T-helper 9 cell (primary cell): ENCODE measurements at places on chromosomes 2 and 18.

DNA sequence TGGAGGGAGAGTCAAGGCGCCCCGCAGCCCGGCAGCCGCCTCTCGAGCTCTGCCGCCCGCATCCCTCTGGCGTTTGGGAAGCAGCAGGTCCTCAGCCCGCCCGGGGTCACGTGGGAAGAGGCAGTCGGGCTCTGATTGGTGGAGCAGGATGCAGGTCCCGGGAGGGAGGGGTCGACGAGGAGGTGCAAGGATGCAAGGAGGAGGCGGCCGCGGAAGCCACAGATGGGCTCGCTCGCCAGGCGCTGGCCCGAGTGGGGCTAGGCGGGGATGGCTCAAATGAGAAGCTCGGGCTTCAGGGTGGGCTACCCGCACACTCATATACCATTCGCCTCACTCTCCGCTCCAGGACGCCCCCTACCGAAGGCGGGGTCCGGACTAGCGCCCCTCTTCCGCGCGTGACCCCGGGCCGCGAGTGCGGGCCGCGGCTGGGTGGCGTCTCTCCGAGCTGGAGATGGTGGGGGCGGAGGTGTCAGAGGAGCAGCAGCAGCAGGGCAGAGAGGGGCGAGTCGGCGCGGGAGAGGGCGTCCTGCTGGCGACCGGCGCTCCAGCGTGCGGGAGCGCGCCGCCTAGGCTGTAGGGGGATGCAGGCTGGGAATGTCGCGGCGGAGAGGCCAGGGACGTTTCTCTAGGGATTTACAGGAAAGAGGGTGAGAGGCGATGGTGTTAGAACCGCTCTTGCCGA lies at the start of gene TMEFF2:
TMEFF2 (minus strand) TSS at position 68 of the 682 bp plus-strand sequence. CDS start 409 bp downstream, outside the sequence.
- peak; percentile 4 for DNase-seq

DNA sequence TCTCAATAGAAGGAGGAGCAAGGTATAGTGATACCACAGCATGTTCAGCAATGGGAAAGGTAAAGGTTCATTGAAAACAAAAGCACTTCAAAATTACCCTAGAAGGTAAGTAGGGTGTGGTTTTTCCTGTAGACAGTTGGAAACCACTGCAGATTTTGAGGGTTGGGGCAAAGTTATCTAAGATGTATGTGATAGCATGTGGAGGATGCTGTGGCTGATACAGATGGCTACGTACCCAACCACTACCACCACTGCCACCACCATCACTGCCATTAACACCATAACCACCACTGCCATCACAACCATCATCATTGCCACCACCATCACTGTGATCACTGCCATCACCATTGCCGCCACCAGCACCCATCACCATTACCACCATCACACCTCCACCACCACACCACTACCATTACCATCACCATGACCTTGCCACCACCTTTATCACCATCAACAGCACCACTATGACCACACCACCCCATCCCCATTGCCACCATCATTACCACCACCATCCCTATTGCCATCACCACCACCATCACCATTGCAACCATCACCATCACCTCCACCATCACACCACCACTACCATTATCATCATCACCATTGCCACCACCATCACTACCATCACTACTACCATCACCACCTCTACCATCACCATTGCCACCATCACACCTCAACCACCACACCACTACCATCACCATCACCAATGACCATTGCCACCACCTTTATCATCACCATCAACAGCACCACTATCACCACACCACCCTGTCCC lies 3.7 kb downstream of the TMSB10 start:
- no peak for DNase-seq

DNA sequence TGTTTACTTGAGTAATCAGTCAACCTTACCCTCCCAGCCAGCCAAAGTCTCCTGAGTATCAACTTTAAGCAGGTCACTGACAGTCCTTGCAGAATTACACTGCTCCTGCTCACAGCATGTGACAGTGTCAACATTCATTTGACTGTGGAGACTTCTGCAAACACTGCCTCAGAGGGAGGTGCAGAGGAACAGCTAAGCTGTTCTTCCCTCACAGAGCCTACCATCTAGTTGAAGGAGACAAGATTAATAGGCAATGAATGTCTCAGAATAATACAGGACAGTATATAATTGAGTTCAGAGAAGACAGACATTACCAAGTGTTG lies 11.9 kb downstream of the SLC14A2 start:
- DNase-seq: no peak

DNA sequence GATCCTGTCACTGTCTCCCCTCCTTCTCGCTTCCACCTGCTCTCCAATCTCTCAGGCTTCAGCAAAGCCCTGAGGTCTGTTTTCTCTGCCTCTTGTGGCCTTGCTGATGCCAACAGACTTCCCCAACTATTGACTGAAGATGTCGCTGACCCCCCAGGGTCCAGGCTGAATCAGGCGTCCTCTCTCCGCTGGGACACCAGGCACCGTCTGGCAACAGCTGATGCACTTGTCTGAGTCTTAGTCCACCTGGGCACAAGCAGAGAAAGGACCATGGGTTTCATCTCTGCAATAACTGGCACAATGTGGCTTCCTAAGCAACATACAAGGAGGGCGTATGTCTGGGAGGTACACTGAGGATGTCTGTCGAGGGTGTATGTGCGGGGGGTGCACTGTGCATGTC lies 248.7 kb upstream of the MYT1L start:
- DNase-seq: no peak

- no peak for DNase-seq
Observed at GRCh38 chr2:160582490-160583145, 89.0 kb upstream of the RBMS1 start.

GRCh38 chr18:37560003-37560402 lies 5.6 kb downstream of the CELF4 start:
- no peak for DNase-seq

DNA sequence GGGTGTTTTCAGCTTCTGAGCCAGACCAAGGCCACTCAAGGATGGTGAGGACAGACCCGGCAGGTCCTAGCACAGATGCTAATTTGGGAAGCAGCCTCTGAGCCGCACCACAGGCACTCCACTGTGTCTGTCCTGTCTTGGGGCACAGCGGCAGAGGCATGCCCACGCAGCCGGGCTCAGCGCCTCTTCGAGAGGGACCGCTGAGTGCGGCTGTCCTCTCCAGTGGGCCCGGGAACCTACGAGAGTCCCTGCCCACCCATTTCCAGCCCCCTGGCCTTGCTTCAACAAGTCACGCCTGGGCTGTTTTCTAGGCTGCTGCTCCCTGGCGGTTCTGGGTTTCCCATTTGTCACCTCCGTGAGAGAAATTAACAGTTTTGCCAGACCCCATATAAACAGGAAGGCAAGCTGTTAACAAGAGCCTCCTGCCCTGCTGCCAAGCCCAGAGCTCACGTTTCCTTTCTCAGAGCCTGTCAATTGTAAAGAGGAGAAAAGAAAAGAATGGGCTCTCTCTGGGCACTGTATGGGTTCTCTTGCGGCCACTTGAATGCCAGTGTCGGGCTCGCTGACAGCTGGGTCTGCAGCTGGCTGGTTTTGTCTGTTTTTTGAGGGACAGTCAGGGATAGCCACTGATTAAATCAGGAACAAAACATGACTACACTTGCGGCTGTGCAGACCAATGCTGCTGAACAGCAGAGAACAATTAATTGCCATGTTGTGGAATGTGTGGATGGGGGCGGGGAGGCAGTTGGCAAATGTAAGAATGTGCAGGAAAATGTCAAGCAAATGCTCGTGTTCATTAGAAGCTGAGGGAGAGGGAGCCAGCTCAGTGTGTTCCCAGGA lies 30.6 kb downstream of the TMEM17 start:
- no peak for DNase-seq

DNA sequence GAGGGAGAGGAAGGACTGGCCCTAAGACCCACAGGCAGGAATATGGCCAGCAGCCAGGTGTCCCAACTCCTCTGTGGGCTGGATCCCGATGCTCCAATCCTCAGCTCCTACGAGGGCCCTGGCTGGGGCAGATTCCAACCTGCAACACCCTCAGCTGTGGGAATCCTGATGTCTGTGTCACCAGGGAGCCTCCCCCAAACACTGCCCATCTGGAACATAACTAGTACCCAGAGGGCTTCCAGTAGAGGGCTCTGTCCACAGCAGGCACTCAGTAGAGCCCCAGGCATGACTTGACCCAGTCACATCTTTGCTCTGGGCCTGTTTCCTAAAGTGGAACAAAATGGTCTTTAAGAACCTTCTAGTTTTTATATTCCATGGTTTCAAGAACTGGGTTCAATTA lies 20.6 kb upstream of the LOXHD1 start:
- DNase-seq: no peak

DNA sequence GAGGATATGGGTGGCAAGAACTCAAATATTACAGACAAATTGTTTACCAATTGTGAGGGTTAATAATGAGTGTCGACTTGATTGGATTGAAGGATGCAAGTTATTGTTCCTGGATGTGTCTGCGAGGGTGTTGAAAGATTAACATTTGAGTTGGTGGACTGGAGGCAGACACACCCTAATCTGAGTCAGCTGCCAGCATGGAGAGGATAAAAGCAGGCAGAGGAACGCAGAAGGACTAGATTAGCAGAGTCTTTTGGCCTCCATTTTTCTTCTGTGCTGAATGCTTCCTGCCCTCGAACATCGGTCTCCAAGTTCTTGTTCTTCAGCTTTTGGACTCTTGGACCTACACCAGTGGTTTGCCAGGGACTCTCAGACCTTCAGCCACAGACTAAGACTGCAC lies 1503.7 kb downstream of the LRP1B start:
- no peak for DNase-seq

DNA sequence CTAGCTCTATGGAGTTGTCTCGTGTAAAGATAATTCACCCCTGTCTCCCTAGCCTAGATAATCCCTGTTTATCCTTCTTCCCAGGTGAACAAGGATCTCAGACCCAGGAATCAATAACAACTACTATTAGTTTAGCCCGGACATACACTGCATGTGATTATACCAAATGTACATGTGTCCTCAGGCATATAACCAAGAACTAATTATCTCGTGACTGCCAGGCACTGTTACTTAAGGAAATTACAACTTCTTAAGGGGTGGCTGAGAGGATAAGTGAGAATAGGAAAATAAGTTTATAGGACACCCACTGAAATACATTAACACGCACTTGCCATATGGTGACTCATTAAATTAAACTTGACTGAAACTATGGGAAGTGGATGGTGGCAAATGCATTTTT lies 126.6 kb downstream of the CNTNAP5 start:
- no peak for DNase-seq

DNA sequence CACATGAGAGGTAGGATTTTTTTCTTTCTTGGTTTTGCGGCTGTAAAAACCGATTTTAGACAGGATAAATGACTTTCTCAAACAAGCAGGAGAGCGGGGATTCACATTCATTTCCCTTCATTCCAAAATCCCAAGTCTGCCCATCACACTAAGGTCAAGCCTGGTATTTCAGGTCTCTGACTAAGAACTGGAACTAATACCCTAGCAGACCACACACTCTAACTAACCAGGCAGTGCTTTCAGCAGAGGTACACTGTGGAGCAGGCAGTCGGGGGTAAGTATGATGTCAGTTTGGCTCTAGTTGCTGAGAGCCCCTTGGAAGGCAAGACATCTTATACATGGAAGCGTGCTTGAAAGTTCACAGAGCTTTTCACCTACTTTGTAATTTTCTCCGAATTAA lies 128.1 kb upstream of the LHCGR start:
- DNase-seq: no peak

GRCh38 chr2:109247812-109248211 lies 118.8 kb downstream of the SH3RF3 start:
- no peak for DNase-seq

- DNase-seq: no peak
Observed at GRCh38 chr18:46856973-46857372, 60.3 kb downstream of the PIAS2 start.

- DNase-seq: no peak
Observed at GRCh38 chr2:181471226-181471625, 14.0 kb downstream of the ITGA4 start.

DNA sequence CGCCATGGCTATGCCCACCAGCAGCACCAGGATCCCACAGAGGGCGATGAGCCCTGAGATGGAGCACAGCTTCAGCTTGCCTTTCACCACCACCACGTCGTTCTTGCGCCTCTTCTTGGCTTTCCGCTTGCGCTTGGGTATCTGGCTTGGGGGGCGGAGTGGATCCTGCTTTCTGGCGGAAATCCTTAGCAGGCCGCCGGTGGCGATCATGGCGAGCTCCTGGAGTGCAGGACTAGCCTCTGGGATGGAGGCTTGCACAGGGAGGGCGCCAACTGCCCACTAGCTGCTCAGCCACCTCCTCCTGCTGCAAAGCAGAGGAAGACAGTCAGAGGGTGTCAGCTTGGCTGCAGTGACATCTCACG lies 3.5 kb downstream of the TMEM200C start:
- no peak for DNase-seq

GRCh38 chr2:11159574-11160170 lies 4.4 kb downstream of the SLC66A3 start:
- no peak for DNase-seq

DNA sequence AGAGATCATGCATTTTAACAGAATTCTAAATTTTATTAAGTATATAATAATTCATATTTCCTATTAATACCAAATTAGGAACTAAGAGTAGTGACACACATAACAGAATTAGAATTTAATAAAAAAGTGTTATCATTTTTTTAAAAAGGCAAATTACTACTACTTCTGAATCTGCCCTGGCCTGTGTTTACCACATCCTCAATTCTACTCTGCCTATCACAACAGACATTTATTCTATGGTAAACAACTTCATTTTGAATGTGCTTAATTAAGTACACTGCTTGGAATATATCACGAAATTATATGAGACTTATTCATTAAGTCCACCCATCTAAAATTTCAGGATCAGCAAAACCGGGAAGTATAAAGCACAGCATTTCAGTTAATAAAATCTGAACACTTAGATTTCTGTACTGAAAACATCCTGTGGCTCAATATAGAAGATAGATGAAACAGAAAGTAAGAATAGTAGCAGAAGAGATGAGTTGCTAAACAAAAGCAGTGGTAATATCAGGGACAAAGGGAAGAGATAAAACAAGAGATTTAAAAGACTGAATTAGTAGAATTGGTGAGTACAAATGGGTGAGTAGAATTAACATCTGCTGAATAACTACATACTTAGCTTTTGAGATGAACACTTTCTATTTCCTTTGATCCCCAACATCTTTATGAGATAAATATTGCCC lies 3.7 kb downstream of the SMC6 start:
- DNase-seq: no peak

DNA sequence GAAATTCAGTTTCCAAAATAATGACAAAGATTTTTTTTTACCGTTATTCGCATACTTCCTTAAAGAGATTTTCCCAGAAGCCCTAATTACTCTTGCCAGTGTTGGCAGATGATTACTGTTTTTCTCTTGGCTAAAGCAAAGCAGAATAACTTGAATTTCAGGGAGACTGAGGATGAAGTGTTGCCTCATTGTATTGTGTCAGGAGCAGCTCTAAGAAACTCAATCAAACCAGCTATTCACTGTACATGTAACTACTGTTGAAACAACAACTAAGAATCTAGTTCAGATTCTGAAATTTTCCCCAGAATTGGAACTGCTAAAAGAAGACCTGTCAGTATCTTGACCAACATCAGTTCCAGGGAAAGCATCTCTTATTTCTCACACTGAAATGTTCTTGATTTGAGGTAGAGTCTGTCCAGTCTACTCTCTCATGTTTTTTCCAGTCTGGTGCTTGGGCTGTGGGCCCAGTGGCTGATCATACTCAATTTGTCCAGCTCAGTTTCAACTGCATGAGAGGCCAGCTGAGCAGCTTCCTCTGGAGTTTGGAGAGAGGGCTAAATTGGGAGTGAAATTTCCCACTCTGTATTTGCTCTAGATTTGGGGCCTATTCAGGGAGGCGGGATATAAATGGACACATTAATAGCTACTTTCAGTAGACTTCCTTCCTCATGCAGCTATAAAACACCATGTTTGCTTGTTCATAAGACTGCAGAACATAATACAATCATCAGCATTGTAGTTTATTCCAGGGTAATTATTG lies 78.5 kb downstream of the PPP1R1C start:
- DNase-seq: no peak

- DNase-seq: no peak
Observed at GRCh38 chr2:198702796-198703195, 754.9 kb downstream of the SATB2 start.
